ENCODE measurements at places on chromosomes 13 and 19.

DNA sequence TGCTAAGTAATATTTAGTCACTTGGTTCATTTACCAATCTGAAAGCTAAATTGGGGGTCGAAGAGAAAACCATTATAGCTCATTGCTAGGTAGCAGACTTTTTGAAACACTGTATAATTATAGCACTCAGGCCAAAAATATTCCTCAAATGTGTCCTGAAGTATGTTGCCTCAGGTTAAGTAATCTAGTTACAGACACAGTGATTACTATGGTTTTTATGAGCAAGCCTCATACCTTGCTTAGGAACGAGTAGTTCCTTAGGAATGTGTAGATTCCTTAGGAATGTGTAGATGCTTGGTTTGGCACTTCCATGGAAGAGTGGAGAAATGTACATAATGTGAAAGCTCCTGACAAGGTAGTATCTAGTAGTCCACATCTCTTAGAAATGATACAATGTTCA, 387.5 kb downstream of the LMO7 start:
- DNase-seq = no peak

GRCh38 chr19:57651654-57651996, 17.1 kb upstream of the ZSCAN4 start:
- no peak for DNase-seq

DNA sequence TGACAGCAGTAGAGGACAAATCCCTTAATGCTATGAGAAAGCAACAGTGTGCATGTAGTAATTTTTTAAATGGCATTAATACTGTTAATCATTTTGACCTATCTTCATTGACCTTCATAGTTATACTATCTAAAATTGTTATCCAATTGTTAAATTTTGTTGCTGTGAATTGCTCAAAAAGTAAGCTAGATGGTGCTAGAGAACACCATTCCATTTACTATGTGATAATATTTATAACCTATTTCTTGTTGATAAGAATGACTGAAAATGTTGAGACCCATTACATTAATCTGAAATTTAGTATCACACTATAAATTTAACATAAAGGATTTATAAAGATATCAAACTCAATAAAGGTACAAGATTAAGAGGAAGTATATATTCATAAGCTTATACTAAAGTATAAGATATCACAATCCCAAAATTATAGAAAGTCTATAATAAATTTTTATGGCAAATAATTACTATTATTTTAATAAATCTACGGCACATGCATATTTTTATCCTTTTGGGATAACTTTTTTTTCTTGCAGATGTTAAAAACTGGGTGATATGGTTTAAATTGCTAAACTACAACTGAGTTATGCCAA, 1573.3 kb downstream of the PCDH9 start:
- DNase-seq = no peak

DNA sequence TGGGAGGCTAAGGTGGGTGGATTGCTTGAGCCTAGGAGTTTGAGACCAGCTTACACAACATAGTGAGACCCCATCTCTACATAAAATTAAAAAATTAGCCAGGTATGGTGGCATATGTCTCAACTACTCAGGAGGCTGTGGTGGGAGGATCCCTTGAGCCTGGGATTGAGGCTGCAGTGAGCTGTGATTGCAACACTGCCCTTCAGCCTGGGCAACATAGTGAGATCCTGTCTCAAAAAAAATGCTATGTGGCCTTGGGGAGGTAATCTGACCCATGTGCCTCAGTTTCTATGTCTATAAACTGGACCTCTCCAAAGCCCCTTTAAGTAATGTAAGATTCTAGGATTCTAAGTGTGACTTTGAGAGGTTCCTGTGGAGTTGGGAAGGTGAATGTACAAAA, 25.2 kb downstream of the ARL11 start:
- no peak for DNase-seq

- no peak for DNase-seq
These were observed 359.2 kb downstream of the KCTD12 start for GRCh38 chr13:76527041-76527440.

GRCh38 chr19:17136021-17136420, 60.4 kb downstream of the MYO9B start:
- DNase-seq = no peak
